CD8-positive, alpha-beta memory T cell (primary cell): ENCODE measurements at places on chromosomes 16 and 17.

- no peak for DNase-seq
Observed at GRCh38 chr17:82138511-82138992, 40.5 kb upstream of the FASN start.

DNA sequence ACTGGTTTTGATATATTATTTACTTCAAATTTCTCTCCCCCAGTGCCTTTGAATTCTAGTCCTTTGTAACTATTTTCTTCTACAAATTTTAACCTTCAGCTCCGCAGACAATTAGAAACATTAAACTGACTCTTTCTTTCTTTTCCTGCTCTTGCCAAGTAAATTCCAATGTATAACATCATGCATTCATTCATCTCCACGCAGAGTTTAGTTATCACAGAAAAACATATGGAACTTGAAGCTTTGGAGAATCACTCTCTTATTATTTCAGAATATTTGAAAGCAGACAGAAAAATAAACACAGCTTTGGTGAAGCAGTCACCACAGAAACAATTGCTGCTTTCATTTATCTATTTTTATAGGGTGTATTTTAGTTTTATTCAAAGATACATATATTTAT is 778.7 kb upstream of the CDH8 start:
- no peak for DNase-seq

DNA sequence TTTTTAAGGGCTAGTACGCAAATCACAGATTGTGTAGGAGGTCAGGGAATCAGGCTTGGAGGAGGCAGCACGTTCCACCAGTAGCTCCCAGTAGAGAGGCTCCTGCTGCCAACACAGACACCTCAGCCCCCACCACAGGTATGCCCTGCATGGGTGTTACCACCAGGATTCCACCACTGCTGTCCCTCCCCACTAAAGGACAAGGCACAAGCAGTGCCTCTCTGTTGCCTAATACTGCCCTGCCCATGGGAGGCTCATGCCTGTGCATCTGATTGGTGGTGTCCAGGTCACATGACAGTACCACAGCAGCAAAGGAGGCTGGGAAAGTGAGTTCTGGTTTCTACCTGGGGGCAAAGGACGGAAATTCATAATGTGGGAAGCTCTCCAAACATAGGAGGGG is 33.6 kb upstream of the CACNG4 start:
- no peak for DNase-seq

DNA sequence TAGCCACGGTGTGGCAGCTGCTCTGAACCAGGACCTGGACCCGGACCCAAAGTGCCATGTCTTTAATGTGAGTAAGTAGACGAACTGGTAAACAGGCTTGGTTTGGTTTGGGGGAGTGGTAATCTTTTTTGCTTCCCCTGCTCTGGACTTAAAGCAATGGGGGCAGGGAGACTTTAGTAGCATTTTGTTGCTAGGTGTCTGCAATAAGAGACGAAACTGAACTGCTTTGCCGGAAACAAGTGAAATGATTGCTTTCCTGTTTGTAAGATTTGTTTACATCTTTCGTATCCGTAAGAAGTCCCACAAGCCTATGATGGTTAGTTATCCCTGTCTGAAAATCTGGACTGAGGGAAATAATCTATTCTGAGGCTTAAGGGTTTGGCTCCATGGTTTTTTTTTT is 21.5 kb downstream of the PRCD start:
- no peak for DNase-seq

DNA sequence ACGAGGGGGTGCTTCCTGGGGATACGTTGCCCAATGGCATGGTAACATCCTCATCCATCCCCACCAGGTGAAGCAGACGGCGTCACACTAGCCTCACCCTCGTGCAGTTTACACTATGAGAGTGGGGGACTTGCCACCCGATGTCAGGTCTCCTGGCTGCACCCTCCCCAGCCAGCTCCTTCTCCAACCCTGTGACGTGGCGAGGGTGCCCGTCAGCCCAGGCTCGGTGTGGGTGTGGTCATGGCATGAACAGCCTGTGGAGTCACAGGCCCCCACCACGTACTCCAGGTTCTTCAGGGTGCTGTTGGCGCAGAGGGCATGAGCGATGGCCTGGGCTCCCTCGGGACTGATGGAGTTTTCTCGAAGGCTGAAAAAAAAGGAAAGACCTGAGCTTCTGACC is 28.3 kb downstream of the NLRC3 start:
- no peak for DNase-seq

- no peak for DNase-seq
Observed at GRCh38 chr17:64683796-64684195, 21.7 kb upstream of the SMURF2 start.

GRCh38 chr16:6374821-6375220 is 957.8 kb upstream of the RBFOX1 start:
- no peak for DNase-seq

DNA sequence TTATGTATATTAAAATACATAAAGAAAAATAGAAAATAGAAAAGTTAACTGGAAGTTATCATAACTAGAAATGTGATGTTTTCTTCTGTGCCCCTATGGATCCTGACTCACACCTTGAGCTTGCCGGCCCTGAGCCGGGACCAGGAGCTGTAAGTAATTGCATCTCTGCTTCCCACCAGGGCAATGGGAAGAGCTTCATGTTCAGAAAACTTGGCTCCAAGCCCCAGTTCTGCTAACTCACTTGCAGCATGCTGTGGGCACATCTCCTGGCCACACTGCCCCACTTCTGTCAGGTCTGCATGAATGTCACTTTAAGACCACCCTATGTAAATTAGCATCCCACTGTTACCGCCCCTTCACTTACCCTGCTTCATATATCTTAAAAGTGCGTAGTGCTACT is 37.2 kb downstream of the GNAO1 start:
- DNase-seq, result no peak

DNA sequence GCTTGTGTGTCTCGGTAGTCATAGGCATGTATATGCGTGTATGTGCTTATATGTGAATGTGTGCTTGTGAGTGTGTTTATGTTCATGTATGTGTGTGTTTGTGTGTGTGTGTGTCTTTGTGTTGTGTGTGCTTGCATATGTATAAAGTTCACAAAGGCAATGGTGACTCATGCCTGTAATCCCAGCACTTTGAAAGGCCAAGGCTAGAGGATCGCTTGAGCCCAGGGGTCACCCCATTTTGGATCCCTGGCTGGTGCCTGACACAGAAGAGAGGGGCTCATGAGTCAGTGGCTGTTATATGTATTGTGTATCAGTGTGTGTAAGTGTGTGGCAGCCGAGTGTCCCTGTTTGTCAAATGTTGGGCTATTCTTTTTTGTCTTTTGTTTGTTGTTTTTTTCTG is 69.3 kb downstream of the ABCC1 start:
- DNase-seq, result no peak

DNA sequence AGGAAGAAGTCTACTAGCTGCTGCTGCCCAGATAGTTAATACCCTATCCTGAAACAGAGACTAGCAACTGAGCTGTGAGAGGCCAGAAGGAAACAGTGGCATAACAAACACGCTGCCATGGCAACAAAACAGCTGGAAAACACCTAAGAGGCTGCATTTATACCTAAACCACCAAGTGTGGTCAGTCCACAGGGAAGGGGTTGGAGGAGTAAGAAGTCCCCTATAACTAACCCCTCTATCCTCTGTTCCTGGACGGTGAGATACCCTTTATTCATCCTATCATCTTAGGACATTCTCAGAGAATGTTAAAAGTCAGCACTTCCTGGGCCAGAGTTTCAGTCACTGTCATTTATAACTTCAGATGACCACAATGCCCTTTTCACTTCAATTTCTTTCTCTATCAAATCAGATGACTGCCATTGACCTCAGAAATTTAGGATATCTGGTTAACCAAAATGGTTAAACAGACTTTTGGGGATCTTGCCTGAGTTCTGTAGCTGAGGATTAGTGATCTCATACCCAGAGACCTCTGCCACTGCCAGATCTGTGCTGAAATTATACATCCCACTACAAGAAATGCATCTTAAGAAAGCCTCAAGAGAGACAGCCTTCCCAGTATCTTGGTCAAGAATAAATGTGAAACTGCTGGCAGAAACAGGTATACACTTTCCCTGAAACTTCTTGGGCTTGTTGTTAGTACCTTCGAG is 36.2 kb downstream of the STH start:
- no peak for DNase-seq

- no peak for DNase-seq
Observed at GRCh38 chr17:80387071-80387470, 27.9 kb upstream of the ENDOV start.

DNA sequence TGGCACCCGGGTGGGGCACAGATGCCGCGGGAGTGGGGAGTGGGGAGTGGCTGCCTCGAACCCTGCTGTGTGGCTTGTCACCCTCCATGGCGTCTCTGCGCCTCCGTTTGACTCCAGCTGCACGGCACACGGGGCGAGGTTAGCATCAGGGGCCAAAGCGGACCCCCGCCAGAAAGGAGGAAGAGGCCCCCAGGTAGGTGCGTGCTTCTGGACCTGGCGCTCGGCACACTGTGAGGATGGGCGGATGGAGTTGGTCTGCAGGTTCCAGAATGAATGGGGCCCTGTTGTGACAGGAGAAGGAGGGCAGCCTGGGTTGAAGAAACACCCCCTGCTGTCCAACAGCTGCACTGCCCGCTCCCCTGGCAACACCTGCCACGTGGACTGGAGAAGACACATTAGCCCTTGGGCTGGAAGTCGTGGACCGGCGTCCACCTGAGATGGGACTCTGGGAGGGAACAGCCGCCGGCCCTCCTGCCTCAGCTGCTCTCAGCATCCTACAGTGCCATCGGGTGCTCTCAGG is 9.4 kb upstream of the FASN start:
- DNase-seq, result no peak

GRCh38 chr16:83212301-83212841 is 585.6 kb downstream of the CDH13 start:
- no peak for DNase-seq
